ENCODE measurements at places on chromosomes 7 and 10.

GRCh38 chr7:42588876-42589275 is 323.0 kb downstream of the C7orf25 start:
- DNase-seq = no peak

DNA sequence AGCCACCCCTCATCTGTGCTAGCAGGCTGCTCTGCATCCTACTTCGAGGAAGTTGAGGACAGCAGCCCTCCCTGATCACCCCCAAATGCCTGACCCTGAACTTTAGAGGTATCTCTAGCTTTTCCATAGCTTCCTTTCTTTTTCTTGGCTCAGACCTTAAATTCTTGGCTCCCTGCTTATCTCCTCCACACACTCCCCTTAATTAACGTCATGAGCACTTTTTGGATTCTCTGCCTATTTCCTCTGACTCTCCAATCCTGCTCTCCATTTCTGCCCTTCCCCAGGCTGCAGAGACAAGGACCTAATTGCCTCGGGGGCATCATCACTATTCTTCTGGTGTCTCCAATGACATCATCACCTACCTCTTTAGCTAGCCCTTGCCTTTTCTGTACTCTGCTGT is 40.8 kb upstream of the SEC61G start:
- no peak for DNase-seq

DNA sequence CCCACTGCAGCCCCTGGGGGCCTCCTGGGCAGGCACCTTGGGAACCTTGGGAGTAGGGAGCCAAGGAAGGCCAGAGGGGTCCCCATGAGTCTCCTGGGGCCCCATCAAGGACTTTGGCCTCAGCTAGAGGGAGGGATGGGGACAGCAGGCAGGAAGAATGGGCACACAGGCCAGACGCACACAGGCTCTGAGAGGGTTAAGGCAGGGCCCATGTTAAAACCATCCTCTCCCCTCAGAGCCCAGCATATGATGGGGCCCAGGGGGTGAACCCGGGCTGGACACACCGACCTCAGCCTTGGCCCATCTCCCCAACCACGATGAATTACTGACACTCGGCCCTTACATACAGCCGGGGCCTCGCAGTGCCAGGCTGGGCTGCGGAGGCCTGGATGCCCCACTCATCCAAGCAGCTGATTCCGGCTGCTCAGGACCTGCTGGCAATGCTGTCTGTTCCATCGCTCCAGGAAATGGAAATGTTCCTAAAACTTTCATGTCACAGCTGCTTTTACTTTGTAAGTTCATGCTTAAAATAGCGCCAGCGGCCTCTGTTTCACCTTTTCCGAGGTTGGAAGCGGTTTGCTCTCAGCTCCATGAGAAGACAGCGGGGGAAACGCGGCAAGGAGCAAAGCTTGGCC is 17.3 kb upstream of the INPP5A start:
- DNase-seq = peak; percentile 77

- DNase-seq = no peak
Measured at GRCh38 chr10:91592266-91592975, 40.5 kb downstream of the PPP1R3C start.

- no peak for DNase-seq
Measured at GRCh38 chr10:111999915-112000302, 183.7 kb downstream of the GPAM start.

DNA sequence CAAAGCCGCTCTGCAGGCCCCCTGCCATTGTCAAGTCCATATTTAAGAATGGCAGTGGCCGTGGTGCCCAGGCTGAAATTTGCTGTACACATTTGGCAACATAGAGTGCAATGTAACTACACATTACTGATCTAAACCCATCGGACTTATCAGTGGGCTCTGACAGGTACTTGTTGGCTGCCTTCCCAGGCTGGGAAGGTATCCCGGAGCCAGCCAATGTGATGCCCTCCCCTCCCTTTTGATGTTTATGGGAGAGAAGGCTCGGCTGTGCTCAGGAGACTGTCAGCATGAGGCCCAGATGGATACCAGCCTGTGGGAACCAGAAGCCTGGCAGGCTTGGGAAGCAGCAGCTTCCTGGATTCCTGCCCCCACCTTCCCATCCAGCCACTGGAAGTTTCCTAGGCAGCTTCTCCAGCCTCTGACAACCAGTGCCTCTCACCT is 146.1 kb upstream of the TCF7L2 start:
- no peak for DNase-seq

- no peak for DNase-seq
Measured at GRCh38 chr10:70169649-70170364, 507 bp downstream of the SAR1A start.

DNA sequence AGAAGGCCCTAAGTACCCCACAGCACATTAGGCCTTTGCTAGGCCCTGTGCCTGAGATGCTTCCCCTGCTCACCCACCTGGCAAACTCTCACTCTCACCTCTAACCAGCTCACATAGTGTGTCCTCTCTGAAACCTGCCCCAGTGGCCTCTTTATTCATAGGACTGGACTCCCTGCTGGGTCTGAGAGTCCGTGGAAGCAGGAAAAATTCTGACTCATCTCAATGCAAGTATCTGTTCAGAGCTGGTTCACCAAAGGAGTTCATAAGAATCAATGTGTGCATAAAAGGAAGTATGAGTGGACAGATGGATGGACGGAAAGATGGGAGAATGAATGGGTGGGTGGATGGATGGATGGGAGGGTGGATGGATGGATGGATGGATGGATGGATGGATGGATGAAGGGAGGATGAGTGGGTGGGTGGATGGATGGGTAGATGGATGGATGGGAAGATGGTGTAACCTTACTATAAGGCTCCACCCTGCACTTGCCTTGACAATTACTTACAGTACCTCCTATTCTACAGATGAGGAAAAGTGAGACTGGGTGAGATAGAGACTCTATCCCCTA is 111.2 kb upstream of the ZMIZ1 start:
- no peak for DNase-seq

DNA sequence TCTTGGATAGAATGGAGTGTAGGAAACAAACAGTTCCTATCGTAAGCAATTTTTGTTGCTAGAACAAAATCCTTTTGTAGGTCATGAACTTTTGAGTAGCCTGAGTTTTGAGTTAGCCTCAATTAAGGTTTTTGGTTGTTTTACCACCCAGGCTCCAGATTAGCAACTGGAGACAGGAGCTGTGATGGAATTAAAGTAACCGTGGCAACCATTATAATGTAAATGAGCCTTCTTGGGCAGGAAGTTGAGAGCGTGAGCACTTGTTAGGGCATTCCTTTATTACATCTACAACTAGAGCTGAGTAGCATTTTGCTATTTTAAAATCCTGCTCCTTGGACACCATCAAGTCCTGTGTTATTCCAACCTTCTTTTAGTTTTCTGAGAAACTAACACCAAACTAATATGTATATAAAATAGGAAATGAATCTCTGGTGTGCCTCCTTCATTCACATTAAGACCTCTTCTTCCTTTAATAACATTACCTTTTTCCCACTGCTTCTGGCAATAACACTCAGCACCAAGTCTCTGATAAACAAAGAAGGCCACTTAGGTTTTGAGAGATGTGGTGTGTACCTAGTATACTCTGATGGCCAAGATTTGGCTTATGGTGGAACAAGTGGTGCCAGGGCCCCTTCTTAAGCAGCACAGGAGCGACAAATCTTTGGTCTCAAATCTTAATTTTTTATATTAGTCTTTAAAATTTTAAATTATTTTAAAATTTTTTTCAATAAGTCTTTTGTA is 34.0 kb downstream of the AHCYL2 start:
- no peak for DNase-seq

DNA sequence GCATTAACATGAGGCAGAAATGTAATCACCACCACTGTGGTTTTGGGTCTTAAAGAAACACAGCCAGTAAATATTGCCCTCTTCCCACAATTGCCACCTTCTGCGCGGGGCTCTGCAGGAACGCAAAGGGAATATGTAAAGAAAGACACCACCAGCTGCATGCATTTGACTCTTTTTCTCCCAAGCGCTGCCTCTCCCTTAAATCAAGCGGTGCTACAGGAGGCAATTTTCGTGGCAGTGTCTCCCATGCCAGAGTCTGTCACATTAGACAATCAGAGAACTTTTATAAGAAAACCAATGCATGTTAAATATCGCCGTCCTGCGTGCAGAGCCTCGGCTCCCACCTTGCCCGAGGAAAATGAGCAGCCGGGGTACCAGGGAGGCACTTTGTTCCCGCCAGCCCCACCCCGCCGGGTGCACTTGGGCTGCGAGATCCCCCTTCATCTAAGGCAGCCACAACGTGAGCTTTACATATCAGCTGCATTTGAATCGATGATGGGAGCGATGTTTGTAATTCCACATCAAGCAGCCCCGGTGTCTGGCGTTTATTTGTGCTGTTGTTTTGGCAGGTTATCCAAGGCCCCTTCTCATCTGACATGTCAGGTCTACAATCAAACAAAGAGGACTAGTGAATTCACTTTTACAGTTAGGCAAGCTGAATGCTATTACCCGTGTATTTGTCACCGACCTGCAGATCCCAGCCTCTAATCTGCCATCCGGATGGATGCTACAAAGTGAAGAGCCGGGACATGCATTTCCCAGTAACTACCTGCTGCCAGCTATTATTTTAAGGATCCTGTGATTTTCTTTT is 72.3 kb upstream of the MGMT start:
- DNase-seq = no peak

DNA sequence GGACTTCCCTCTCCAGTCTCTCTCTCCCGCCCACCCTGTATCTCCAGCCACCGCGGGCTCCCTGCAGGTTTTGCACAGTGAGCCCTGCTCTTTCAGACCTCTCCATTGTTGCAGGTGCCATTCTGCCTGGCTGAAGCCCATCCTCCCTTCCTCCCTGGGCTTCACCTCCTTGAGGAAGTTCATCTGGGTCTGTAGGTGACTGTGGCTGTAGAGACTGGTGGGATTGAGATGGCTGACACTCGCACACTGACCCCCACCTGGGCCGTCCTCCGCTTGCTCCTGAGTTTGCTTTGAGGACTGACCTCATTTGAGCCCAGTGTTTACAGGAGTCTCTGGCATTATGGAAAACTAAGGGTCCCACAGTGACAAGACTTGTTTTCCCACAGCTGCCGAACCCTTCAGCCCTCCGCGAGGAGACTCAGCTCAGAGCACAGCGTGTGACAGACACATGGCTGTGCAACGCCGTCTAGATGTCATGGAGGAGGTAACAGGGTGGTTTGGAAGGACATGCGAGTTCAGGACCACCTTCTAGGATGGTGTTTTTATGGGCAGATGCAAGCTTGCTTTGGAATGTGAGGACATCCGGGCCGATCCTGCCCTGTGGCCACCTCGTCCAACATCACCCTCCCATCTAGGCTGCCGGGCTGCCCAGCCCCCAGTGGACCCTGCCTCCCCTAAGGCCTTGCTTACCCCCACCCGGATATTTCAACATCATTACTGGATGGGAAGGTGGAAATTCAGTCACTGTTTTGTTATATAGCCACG is 9.3 kb downstream of the PLAC9 start:
- DNase-seq = no peak

DNA sequence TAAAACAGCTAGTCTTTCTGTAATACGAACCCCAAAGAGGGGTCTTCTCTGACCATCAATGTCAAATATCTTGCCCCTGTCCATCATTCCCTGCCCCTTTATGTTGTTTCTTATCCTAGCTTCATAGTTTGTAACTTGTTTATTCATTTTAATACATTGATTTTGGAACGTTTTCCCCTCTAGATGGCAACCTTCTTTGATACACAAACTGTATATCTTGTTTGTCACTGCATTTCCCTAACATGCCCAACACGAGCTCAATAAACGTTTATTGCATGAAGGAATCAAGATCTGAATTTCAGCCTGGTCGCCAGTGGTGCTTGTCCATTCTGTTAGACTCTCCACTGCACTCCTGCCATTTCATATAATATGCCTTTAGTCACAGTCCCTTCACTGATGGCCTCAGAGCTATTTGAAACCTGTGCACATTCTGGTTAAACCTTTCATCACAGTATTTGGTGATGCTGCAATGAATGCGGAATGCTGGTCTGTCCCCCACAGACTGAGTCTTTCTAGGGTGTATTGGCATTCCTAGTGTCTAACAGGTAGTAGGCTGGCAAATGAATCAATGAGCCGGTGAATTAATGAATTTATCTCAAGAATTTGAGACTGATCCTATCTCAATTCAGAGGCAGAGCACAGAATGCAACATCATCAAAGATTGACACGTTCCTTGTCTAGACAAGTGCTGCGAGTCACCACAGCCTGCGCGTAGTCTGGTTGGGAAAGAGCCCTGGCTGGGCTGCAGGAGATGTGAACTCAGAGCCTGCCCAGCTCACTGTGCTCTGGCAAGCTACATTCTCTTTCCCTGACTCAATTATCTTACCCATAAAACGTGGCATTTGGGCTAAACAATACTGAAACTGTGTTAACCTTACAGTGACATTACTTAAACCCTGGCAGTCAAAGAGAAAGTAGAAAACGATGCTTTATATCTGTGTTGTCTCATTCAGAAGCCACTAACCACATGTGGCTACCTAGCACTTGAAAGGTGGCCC is 55.2 kb upstream of the FRMD4A start:
- no peak for DNase-seq

Measured in urinary bladder (tissue), 4 donors.